ENCODE measurements at places on chromosomes 3 and 15.

GRCh38 chr15:64430000-64430735, 30.2 kb upstream of the ZNF609 start:
- peak; percentile 84 for DNase-seq

GRCh38 chr15:77616072-77616471, 16.6 kb downstream of the LINGO1 start:
- no peak for DNase-seq

GRCh38 chr15:91652610-91653207, 200.8 kb upstream of the SLCO3A1 start:
- DNase-seq, result no peak

DNA sequence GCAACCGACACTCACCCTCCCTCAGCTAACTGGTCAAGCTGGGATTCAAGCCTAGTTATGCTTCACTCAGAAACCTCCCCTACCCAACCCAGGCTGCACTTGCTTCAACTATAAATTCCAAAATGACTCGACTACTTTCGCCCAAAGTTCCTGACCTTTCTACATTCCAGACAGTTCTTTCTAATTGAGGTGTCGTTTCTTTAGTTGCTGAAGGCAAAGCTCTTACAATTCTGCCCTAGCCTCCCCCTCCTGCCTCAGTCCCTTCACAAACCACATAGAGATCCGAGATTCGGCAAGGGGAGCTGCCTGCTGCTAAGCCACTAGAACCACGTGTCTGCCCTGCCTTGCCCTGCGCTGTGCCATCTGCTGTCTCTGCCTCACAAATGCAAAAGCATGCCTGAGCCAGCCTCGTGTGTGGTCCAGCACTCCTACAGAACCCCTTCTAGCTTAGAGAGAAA, 74.7 kb upstream of the SH3GL3 start:
- DNase-seq, result no peak

- DNase-seq, result no peak
These were observed 187.9 kb downstream of the GHSR start for GRCh38 chr3:172260381-172260780.

DNA sequence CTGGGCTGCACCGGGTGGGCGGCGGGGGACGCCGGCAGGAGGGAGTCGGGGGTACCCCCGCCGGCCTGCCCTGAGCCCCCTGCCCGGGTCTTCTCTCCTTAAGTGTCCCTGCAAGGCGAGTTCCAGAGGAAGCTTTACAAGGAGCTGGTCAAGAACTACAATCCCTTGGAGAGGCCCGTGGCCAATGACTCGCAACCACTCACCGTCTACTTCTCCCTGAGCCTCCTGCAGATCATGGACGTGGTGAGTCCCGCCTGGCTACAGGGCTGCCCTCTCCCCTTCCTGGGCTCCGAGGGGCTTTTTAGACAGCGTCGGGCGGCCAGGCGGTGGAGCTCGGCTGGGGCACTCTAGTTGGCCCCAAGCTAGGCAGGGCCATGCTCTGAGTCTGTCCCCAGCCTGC, 480 bp downstream of the CHRNA7 start:
- no peak for DNase-seq

DNA sequence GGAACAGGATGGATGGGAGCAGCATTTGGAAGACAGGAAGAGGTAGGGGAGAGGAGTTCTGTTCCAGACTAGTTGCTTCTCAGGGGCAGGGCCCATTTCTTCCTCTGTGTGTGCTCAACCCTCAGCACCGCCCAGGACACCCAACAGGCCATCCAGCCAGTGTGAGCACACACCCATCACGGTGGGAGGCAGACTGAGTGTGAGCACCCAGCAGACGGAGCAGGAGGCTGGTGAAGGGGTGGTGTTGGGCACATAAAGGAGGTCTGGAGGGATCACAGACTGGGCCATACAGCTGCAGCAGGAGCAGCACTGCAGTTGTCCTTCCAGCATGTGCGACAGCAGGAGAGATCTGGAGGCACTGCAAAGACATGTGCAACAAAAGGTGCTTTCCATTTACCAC, 88.4 kb upstream of the PLXNA1 start:
- no peak for DNase-seq

GRCh38 chr15:94815110-94815731, 583.9 kb downstream of the MCTP2 start:
- DNase-seq, result no peak

DNA sequence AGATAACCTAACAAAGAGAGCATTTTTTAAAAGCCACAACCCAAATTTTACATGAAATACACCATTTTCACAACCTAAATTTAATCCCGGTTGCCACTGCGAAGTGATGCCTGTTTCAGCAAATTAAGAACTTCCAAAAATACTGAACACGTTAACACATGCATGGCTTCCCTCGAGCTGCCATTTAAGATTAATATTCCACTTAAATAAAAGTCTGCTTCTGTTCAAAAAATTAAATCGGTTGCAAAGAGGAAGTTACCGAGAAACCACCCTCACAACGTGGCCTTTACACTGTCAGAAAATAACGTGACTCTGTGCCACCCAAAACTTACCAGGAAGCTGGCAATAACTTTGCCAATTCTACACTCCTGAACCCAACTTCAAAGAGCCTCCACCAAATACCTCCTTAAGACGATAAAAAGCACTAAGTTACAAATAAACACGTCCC, 1.2 kb downstream of the TBL1XR1 start:
- peak; percentile 79 for DNase-seq

DNA sequence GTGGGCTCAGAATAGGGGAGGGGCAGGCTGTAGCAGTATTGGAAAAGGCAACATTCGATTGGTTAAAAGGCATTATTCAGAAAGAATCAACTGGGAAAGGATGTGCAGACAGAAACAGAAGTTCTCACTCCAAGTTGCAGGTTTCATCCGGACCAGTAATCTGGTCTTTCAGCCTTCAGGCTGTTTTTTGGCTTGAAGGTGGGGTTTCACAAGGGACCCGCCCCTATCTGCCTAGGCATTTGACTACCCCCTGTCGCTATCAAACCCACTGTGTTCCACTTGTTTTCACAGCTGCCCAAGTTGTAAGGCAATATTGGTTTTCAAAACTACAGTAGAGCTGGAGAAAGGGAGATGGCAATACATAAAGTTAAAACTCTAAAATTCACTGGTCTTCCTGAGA, 96.9 kb downstream of the VPS8 start:
- no peak for DNase-seq

- no peak for DNase-seq
These were observed 21.8 kb downstream of the SI start for GRCh38 chr3:165056510-165056909.

Measured in NCI-H1417 (cell line).